RCC 7860 (cell line): ENCODE measurements at places on chromosomes 11 and 22.

DNA sequence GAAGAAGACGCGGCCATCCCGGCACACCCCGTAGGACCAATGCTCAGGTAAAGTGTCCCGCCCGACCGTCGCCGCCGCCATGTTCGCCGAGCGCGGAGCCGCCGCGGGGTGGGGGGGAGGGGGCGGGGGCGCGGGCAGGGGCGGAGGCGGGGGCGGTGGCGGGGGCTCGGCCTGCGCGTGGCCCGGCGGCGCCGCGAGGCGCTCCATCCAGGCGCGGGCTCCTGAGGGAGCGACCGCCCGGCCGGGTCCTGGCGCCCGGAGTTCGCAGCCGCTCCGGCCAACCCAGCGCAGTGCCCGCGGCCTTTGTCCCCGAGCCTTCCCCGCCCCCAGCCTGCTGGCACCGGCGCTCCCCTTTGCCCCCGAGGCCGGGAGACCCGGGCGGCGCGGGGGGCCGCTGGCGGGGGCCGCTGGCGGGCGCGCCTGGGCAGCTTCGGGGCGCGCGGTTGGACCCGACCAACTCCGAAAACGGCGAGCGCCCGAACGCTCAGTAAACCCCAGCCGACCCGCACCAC lies at the start of gene PLEKHA7:
PLEKHA7 (minus strand) TSS at position 94 of the 512 bp plus-strand sequence; CDS start at position 81, 13 bp downstream.
- no peak for DNase-seq

- DNase-seq: no peak
Measured at GRCh38 chr22:44525941-44526778, 28.1 kb upstream of the RTL6 start.

- no peak for DNase-seq
Measured at GRCh38 chr22:46619830-46620501, at the start of gene GRAMD4. Gene GRAMD4 (plus strand): TSS chr22:46620386. CDS start chr22:46626800, 6,414 bp downstream.

GRCh38 chr11:65766535-65766934 lies 14.2 kb downstream of the AP5B1 start:
- DNase-seq: no peak

- DNase-seq: no peak
Measured at GRCh38 chr22:19820880-19821522, 33.7 kb downstream of the GNB1L start.

- DNase-seq: no peak
Measured at GRCh38 chr22:41816241-41816640, 15.8 kb downstream of the CCDC134 start.

- DNase-seq: no peak
Measured at GRCh38 chr11:129302386-129303101, 73.1 kb upstream of the BARX2 start.

DNA sequence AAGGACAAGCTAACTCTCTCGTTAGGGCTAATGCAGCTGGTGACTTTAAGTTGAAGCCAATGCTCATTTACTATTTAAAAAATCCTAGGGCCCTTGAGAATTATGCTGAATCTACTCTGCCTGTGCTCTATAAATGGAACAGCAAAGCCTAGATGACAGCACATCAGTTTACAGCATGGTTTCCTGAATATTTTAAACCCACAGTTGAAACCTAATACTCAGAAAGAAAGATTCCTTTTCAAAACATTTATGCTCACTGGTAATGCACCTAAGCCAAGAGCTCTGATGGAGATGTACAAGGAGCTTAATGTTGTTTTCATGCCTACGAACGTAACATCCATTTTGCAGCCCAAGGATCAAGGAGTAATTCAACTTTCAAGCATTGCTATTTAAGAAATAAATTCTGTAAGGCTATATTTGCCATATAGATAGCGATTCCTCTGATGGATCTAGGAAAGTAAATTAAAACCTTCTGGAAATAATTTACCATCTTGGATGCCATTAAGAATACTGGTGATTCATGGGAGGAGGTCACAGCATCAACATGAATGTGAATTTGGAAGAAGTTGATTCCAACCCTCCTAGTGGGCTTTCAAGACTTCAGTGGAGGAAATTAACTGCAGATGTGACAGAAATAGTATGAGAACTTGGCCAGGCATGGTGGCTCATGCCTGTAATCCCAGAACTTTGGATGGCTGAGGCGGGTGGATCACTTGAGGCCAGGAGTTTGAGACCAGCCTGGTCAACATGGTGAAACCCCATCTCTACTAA lies 14.5 kb downstream of the XNDC1N start:
- DNase-seq: no peak

GRCh38 chr22:30291058-30291892 lies 2.0 kb upstream of the CASTOR1 start:
- peak; percentile 65 for DNase-seq

GRCh38 chr22:46122511-46122971 lies 27.8 kb upstream of the PPARA start:
- DNase-seq: peak; percentile 39

DNA sequence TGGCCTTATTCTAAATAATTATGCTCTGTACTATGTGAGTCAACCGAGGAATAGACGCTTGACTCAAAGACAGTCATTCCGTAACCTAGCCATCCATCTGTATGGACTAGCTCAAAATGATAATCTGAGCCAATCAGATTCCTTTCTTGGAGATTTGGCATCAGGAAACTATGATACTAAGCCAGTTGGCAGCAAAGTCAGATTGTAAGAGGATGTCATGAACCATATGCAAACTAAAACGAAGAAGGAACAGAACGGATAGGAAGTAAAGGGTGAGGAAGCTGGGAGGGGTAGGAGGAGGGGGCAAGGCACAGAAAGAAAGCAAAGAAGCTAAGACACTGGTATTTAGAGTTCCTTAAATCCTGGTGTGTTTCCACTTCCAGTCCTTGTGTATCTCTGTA lies 10.7 kb upstream of the SESN3 start:
- DNase-seq: no peak

- peak; percentile 21 for DNase-seq
Measured at GRCh38 chr22:37609240-37610152, 862 bp downstream of the GGA1 start.

DNA sequence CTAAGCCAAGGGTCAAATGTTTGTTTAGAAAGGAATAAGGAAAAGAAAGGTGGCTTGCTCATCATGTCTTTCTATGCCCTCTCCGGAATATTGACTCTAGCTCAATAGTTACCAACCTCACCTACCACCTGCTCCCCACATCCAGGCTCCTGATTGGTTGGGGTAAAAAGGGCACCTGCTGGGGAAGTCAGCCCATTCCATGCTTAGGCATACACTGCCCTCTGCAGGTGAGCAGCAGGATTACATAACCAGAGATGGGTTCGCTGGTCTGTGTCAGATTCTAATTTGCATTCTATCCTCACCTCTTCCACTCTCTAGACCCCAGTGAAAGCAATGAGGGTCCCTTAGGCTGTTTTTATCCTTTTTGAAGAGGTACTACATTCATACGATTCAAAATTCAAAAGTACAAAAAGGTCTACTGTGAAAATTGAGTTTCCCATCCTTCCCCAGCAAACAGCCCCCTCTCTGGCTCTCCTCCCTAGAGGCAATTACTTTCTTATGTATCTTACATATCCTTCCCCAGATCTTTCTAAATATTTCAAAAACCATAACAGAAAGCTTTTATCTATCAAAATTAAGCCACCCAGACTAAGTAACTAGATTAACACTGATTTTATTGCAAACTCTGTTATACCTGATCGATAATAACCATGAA lies 98.0 kb upstream of the ASPHD2 start:
- peak; percentile 35 for DNase-seq

DNA sequence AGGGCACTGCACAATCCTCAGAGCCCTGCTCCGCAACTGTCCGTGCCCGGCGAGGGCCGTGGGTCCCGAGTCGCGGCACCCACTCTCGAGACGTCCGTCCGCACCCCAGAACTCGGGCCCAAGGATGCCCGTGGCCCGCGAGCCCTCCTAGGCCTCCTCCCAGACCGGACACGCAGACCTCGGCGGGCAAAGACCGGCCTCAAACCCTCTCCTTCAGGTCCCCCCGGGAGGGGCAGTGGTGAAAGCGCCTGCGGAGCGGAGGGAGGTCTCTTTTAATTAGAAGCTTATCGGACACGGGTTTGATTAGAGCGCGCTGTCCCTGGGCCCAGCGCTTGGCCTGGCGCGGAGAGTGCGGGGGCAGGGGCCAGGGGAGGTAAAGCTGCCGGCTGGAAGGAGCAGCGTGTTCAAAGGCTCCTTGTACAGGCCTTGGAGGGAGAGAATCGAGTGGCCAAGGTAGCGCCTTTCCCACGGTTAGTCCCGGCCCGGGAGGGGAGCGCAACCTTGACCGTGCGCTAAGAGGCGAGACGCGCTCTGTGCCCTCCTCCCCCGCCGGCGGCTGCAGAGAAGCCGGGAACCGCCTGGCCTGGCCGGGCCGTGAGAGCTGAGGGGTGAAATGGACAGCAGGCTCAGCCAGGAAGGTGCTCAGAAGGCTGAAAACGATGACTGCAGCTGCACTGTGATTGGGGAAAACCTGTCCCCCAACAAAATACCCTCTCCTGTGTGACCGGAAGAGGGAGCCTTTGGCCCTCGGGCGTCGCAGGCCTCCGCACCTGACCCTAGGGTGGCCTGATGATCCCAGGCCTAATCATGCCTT lies 4.6 kb downstream of the WT1 start:
- no peak for DNase-seq

- DNase-seq: no peak
Measured at GRCh38 chr22:49803134-49803533, 24.5 kb downstream of the BRD1 start.

DNA sequence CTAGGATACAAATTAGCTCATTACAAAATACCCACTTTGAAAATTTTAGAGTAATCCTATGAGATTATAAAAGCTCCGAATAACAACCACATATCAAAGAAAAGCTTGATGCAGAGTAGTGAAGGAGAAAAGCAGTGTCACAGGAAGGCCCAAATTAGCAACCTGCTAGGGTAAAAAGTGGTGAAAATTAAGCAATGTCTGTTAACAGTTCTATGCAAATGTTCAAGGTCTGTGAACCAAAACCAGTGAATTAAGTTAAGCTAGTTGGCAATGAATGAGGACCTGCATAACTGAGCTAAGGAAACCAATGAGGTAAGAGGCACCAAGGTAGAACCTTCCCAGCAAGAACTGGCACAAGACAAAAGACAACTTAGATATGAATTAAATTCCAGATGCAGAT lies 29.6 kb downstream of the PRDM10 start:
- DNase-seq: no peak

GRCh38 chr11:130389335-130389935 lies 39.0 kb downstream of the ADAMTS8 start:
- DNase-seq: no peak

- no peak for DNase-seq
Measured at GRCh38 chr22:24989135-24989534, 36.6 kb downstream of the KIAA1671 start.

GRCh38 chr11:66275396-66275795 lies 2.6 kb upstream of the CNIH2 start:
- DNase-seq: no peak

- DNase-seq: no peak
Measured at GRCh38 chr11:119410501-119410900, 12.5 kb downstream of the THY1 start.

DNA sequence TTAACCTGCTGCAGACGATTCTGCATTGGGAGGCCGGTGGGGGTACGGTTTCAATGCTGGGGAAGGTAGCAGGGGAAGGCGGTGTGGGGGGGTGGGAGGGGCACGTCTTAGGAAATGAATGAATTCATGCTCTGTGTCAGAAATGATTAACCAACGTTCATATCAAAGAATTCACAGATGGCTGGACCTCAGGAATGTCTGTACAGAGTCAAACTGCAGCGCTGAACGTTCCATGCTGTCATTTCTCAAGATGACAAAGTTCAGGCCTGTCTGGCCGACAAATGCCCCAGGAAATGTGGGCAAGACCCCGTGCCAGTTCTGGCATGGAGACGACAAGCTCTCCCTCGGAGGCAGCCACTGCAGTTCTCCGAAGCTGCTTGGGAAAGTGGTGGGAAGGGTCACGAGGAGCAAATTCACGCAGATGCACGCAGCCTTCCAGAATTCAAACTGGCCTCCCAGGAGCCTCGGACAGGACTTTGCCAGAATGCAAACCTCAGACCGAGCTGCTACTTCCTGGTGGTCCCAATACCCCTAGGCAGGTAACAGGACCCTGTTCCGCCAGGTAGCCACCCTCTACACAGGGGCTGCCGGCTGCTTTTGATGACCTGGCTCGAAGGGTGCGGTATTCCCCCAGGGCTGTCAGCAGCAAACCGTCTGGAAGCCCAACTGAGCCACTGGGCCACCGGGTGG lies 81.5 kb downstream of the TRMU start:
- peak; percentile 94 for DNase-seq

- no peak for DNase-seq
Measured at GRCh38 chr11:30113326-30113898, 96.6 kb upstream of the KCNA4 start.
